ENCODE measurements at places on chromosomes 3 and 15.

- DNase-seq = no peak
Observed at GRCh38 chr3:31485196-31485595, 47.5 kb upstream of the STT3B start.

DNA sequence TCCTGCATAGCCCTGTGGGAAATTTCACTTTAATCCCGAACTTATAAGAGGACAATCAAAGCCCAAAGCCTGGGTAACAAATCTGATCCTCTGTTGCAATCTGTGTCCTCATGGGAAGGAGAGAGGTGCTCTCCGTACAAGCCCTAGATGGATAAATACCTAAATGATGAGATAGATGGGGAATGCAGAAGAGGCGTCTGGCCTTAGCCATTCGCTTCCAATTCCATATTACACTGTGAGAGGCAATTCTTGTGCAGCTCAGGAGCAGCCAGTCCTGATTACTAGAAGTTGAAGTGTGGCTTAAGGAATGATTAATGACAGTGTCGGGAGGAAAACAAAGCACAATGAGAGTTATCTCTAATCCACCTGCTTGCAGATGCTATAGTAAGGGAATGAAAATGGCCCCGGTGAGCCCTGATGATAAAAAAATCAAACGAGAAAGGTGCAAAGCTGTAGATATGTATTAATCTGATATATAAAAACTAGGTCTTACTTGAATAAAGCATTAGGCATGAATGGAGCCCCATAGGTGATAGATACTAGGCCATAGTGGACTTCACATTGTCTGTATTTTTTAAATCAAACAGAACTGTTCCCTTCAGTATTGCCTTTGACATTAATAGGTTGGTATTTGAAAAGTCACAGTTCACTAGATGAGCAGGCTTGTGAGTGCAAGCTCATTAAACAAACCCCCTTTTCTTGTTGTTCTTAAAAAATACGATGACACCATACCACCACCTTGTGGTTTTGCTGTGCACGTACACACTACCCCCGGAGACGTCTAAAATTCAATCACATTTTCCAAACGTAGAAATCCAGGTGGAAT, 54.2 kb upstream of the TMCO5A start:
- no peak for DNase-seq

DNA sequence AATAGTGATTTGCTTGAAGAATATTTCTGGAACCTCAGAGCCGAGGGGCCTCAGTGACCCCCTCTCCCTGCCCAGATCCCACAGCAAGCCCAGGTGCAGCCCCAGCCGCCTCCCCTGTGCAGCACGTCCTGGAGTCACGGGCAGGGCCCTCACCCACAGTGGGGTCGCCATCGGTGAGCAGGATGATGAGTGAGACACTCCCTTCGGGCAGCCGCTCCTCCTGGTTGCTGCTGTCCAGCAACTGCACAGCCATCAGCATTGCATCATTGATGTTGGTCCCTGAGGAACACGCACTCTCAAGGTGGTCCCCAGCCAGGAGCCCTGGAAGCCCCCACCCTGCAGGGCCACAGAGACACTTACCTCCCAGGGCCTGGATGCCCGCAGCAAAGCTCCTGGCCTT, 6.4 kb downstream of the ITIH4 start:
- DNase-seq = no peak

DNA sequence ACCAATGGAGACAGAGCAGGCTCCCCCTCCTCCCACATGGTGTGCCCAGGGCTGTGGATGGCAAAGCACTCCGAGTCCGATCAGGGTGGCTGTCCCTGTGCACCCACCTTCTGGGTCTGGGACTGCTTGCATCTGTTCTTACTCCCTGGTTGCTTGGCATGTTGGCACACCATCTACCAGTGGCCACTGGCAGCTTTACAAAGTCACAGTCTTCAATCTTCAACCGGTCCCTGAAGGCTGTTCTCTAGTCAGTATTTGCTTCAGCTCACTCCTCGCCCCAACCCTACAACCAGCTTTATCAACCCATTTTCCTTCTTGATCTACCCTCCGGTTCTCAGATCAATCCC, 14.8 kb downstream of the HOMER2 start:
- DNase-seq = no peak

DNA sequence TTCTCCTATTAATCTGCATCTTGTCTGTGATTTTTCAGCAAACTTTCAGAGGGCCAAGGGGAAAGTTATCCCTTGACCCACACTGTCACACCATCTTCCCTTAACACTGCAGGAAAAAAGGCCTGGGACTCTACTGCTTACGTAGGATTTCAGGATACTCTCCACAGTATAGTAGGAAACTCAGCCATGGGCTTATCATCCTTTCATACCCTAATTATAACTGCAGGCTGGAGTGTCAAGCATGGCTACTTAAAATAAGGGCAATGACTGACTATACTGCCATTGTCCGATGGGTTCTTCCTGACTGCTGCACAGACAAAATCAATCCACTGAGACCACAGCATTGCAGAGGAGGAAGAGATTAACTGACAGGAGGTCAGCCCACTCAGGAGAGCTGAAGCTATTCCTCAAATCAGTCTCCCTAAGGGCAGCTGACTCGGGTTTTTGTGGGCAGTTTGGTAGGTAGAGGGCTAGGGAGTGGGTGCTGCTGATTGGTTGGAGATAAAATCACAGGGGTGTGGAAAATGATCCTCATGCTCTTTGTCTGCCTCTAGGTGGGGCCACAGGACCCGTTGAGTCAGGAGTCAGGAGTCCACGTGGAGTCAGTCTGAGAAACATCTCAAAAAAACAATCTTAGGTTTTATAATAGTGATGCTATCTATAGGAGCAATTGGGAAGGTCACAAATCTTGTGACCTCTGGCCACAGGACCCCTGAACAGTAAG, 118.2 kb upstream of the STRIT1 start:
- DNase-seq = no peak

DNA sequence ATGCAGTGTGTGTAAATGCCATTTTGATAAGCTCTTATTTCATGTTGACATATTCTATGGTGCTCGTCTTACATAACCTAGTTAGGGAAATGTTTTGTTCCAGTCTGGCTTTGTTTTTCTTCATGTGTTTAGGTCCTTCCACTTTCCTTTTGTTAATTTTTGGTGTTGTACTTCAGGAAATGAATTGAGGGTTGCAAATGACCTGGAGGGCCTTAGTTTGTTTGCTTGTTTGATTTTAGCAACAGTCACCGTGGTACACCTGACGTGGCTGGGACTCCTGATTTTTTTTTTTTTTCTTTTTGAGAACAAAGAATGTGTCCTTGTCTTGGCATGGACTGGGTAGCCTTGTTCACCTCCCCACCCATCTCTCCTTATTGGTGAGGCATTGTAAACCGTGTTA, 114.8 kb downstream of the IGF1R start:
- no peak for DNase-seq

DNA sequence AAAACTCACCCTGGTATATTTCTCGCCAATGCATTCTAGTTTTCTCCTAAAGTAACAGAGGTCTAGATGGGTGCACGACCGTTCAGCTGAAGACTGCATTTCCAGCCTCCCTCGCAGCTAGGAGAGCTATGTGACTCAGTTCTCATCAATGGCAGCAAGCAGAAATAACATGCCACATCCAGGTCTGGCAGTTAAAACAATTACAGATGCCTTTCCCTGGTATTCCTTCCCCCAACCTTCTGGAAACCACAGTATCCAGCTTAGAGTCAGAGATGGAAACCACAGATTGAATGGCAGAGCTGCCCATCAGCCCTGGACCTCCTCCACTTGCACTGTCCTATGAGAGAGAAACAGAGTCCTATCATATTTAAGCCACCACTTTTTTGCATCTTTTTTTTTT, 4.8 kb downstream of the HAPLN3 start:
- DNase-seq = no peak

DNA sequence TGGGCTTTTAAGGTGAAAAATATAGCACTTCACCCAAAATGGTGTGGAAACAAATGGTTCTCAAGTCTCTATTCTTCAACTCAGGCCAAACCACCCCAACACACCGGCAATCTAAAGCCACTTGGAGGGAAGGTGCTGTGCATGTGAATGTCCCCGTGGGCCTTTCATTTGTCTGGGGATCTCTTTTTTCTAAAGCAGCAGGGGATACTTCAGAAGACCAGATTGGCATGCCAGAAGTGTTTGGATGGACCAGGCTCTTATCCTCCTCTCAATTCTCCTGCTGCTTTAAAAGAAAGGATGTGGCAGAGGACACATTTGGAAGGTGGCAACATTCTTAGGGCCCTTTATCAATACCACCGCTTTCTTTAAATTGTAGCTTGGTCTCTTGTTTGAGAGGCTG, 193.1 kb downstream of the MEIS2 start:
- DNase-seq = no peak

DNA sequence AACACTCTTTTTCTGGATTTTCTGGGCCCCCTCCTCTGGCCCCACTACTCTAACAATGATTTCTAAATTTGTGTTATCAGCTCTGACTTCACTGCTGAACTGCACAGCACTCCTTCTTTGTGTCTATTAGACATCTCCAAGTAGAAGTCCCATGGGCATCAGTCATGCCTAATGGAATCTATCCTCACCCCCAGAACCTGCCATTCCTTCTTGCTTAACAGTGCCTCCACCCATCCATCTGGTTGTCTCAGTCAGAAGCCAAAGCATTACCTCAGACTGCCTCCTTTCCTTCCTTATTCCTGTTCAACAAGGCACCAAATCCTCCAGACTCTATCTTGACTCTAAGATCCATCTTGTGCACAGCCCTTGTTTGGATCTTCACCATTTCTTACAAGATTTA, 36.2 kb downstream of the SSR3 start:
- no peak for DNase-seq

GRCh38 chr3:24428481-24428880, 66.2 kb downstream of the THRB start:
- DNase-seq = no peak

GRCh38 chr3:136177876-136178275, 18.3 kb downstream of the MSL2 start:
- DNase-seq = no peak

DNA sequence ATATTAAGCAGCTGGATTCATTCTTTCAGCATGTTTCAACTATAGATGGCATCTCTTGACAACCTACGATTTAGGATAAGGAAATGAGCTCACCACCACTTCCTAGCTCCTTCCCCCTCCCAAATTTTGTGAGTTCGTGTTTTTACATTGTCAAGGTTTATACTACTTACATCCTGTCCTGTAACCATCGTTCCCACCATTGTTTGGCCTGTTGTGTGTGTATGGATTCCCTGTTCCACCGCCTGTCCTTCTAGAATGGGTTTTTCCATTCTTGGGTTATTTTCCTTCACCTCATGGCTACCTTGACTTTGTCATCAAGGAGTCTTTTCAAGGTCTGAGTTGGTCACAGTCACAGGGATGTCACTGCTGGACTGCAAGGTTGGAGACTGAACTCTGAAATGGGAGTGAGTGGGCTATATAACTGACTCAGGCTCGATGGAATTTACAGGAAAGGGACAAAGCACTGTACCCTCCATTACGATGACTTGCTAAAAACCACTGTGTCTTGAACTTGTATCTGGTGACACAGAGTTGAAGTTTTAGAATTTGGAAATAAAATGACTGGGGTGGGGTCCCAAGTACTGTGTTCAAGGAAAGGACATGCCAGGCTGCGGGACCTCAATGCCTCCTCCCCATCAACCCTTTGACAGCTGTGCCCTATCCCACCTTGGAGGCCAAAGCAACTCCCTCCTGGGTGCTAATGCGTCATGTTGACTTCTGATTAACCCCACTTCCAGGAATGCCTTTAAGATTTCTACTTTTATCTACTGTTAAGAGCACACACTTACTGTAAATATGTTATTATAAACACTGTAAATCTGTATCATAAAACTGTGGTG, 66.8 kb upstream of the BLM start:
- no peak for DNase-seq

- DNase-seq = no peak
Observed at GRCh38 chr3:145457825-145458552, 703.0 kb downstream of the PLOD2 start.

- DNase-seq = no peak
Observed at GRCh38 chr3:5012367-5012766, 33.1 kb downstream of the BHLHE40 start.

DNA sequence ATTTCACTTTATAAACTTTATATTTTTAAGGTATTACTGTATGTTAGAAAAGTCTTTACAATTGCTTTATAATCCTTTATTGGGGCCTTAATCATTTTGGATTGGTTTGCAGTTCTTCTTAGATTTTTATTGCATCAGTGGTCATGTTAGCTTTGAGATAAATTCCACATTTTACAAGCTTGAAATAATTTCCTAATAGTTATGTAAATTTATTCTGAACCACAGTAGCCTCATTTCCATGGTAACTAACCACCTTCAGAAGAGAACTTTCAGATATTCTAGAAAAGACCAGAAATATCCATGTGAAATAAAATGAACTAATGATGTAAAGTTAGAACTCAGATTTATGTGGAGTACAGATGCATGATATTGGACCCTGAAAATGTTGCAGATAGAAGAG, 94.2 kb downstream of the NEO1 start:
- no peak for DNase-seq

GRCh38 chr3:185361920-185362319, 1.0 kb upstream of the MAP3K13 start:
- no peak for DNase-seq

- DNase-seq = no peak
Observed at GRCh38 chr15:58551764-58552504, 120.1 kb downstream of the LIPC start.

DNA sequence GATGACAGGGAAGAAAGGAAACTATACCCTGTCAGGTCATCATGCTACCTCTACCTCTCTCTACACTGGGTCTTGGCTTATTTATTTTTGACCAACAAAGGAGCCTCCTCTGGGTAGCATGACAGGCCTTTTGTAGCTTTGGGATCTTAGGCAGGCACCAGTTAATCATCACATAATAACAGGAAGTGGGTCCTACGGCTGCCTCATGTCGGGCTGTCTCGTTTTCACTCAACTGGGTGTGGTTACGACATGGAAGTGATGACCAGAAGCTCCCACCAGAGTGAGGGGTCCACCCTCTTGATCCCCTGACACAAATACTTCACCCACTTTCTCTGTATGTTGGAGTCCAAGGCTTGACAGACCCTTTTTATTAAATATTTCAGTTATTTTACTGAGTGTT, 105.3 kb downstream of the CD47 start:
- DNase-seq = no peak

- no peak for DNase-seq
Observed at GRCh38 chr3:141111364-141112155, 60.4 kb downstream of the SPSB4 start.

- no peak for DNase-seq
Observed at GRCh38 chr15:89018207-89018606, 70.0 kb upstream of the ABHD2 start.

DNA sequence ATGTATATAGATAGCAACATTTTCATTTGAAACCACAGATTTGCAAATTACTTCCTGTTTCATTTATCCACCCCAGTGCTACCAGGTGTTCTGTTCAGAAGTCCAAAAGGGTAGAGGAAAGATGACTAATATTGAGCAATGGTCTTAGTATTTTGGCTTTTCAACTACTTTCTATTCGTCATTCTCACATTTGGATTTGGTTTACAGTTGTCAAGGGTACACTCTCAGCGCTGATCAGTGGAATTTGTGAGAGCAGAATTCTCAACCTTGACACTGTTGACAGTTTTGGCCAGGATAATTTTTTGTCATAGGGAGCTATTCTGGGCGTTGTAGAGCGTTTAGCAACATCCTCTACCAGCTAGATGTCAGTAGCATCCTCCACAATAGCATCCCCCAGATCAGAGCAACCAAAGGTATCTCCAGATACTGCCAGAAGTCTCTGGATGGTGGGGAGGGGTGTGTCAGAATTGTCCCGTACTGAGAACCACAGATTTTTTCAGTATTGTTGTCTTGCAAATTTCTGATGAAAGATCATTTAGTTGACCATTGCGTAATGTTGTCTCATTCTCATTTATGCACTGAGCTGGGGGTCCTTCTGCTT, 4.2 kb downstream of the HMCES start:
- no peak for DNase-seq

- DNase-seq = no peak
Observed at GRCh38 chr3:132432639-132433038, 15.3 kb downstream of the DNAJC13 start.

Data from activated naive CD8-positive, alpha-beta T cell treated with anti-CD3 and anti-CD28 coated beads, Interleukin-2, amount 50 U/mL, for 16 hours (primary cell).